DMS79 (cell line): ENCODE measurements at places on chromosomes 11 and 22.

DNA sequence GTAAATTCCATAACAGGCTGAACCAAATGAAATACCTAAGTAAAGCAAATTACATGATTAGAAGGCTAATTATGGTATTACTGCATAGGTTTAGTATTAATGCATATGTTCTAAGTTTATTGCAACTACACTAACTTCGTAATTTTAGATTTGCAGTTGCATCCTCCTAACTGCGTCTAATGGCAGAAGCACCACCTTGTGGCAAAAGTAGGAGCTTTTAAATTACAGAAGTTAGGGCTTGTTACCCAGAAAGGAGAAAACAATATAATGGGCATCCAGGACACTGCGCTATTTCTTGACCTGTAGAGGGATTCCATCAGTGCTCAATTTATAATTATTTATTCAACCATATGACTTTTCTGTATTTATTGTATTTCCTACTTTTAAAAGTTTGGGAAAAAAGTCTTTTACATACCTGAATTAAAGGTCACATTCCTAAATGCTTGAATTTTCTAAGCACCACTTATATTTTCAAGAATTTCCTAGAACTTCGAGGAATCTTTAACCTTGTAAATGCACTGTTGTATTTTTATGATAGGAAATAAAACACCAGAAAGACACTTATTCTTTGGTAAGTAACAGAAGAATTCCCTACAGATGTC is 16.3 kb upstream of the GPR83 start:
- DNase-seq = no peak

DNA sequence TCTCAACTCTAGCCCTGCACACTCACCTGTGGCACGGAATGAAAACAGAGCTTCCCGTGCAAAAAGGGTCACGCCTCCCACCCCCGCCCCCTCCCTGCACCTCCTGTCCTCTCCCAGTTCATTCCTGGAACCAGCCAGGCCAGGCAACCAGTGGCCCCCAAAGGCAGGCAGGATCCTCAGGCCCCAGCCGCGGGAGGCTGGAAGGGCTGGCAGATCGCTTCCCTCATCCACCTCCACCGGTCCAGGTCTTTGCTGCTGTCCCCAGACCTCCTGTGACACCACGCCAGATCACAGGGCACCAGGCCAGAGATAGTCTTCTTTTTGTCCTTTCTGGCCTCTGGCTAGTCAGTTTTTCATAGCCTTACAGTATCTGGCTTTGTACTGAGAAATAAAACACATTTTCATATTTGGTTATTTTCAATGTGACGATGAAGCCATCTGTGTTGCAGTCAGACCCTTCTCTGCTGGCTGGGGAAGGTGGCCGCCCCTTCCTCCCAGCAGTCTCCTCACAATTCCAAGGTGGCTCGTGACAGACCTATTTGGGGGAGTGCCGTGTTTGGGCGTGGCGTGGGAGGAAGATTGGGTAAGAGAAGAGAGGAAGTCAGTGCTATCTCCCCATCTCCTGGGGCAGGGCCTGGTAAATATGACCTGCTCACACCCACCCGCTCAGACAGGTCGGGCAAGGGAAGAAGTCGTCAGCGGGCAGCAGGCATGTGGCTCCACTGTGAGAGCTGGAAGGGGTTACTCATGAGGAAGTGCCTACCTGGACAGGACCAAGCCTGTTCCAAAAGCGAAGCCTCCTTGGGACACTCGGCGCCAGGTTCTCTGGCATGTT is 9.1 kb downstream of the SSH3 start:
- no peak for DNase-seq

DNA sequence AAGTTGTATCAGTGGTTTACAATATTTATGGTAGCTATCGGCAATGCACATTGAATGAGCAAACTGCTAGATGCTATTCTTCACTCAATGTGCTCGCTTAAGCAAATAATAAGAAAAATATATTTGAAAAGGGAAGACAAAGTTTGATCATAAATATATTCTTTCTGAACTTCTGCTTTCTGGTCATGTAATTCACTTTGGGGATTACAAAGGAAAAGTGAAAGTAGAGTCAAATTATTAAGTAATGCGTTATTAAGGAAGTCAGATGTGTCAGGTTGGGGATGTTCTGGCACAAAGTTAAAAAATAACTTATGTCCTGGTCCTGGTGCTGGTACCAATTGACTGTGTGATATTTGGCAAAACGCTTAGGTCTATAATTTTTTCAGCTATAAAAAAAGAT is 98.0 kb upstream of the TRIM77 start:
- DNase-seq = no peak

DNA sequence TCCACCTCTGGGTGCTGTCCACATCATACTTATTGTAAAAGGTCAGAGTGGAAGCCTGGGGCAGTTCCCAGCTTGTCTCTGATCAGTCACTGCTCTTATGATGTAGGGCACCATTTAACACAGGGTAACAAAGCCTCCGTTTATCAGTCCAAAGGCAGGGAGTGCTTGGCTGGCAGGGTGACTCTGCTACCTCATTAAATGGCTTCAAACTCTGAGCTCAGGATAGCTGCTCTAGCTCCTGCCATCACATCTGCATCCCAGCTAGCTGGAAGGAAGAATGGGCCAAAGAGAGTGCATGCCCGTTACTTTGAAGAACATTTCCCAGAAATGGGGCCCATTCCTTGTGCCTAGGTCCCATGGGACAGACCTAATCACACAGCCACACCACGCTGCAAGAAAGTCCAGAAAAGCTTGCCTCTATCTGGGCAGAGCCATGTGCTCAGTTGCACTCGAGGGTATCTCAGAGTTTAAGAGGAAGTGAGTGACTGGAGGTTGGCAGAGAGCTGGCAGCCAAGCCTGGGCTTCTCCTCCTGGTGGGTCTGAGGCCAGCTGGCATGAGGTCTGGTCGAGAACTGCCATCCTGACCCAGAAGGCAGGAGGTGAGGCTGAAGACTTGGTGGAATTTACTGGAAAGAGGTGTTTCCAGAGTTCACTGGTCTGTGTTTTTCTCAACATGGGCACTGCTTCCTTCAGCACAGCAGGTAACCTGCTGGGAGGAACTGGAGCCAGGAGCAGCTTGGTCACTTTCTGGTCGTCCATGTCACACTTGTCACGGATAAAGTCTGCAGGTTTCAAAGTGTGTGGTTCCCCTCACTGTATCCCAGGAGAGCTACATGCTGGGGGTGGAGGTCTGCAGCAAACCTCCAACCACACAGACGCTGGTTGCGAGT is 935.7 kb downstream of the BRD1 start:
- DNase-seq = no peak

GRCh38 chr11:44315947-44316658 is 6.2 kb upstream of the ALX4 start:
- no peak for DNase-seq

- DNase-seq = no peak
Measured at GRCh38 chr11:57560146-57560545, 7.3 kb downstream of the UBE2L6 start.

- no peak for DNase-seq
Measured at GRCh38 chr11:69058511-69059270, 10.0 kb downstream of the TPCN2 start.

DNA sequence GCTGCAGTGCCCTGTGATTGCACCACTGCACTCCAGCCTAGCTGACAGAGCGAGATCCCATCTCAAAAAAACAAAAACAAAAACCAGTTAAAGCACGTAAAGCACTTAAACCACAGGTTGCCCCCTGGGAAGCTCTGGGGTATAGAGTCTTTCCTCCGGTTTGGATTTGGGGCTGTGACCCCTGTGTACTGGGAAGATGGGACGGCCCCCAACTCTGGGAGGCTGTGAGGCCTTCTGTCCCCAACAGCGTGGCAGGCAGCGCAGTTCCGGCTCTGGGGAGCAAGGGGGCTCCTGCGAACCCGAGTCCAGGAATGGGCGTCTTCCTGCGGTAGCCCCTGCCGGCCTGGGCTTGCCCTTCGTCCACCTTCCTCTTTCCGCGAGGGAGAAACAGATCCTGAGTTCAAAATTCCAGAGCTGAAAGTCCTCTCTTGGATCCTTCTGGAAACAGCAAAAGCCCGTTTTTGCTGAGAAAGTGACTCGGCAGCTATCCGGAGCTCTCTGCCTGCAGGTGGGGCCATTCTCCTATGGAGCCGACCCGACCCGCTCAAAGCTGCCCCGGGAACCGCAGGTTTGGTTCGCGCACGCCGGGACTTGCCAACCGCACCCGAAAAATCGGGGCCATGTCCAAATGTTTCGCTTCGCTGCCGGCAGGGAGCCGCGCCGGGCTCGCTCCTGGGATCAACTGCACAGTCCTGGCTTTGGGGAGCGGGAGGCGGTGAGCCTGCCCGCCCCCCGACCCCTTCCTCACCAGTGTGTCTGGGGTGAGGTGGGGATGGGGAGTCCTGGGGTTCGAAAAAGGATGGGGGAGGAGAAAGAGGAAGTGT is 36.3 kb upstream of the POLA2 start:
- no peak for DNase-seq

DNA sequence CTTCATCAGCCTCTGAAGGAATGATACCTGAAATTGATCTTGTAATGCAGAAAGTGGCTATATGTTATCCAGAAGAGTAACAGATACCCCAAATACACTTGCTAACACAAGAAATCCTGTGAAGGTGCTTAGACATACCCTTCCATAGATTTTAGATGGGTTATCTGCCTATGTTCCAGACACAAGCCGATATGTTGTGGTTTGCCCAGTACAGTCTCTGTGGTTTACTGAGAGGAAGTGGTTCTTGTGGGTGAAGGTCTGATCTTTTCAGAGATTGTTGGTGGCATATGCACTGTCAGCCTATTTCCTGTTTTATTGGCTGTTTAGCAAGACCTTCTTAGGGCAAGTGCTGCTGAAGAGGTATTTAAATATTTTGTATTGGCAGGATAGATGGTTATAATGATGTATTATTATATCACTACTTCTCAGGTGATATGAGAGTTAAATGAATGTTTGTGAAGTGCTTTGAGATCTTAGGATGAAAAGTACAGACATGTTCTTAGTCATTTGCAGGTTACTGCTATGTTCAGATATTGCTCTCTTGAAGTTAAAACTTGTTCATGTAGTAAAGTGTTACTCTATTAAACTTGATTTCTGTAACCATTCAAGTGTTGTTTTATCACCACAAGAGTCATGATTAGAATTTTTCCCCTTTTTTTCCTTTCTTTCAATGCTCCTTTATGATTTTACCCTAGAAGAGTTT is 8.2 kb downstream of the ARHGEF12 start:
- peak; percentile 39 for DNase-seq

GRCh38 chr22:17540481-17540880 is 22.8 kb upstream of the SLC25A18 start:
- DNase-seq = no peak

DNA sequence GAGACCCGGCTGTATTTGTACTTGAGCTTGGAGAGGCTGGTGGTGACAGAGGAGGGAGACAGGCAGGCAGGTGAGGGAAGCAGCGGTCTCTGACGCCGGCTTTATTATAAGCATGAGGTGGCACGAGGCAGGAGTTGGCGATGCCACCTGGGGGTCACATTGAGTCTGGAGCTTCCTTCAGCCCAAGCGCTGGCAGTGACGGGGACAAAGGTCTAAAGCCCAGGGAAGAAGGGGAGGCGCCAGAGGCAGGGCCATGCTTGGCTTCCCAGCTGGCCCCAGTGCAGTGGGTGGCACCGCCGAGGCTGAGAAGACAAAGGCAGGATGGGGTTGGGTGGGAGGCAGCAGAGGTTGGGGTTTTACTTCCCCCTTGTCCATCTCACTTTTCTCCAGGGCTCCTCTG is 4.5 kb downstream of the FXYD2 start:
- DNase-seq = peak; percentile 88

DNA sequence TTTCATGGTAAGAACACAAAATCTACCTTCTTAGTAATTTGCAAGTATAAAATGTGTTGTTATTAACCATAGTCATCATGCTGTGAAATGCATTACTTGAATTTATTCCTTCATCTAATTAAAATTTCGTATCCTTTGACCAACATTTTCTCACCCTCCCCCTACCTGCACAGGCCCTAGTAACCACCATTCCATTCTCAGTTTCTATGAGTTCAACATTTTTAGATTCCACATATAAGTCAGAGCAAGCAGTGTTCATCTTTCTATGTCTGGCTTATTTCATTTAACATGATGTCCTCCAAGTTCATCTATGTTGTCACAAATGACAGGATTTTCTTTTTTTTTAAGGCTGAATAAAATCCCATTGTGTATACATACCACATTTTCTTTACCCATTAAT is 43.5 kb upstream of the CCDC179 start:
- no peak for DNase-seq

DNA sequence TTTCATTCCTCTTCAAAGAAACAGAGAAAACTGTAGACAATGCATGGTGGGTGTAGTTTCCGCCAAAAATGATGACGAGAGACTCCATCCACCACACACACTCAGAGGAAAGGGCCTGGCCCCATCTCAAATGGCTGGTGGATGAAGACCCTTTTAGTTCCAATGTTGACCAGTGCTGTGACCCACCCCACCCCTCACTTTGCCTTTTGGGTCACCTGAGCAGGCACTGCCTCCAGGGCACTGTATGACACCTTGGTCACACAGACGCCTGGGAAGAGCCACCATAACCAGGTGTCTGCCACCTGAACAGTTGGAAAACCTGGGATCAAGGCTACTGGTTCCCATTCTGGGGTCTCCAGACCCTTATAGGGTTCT is 121.3 kb downstream of the MPPED1 start:
- DNase-seq = no peak

DNA sequence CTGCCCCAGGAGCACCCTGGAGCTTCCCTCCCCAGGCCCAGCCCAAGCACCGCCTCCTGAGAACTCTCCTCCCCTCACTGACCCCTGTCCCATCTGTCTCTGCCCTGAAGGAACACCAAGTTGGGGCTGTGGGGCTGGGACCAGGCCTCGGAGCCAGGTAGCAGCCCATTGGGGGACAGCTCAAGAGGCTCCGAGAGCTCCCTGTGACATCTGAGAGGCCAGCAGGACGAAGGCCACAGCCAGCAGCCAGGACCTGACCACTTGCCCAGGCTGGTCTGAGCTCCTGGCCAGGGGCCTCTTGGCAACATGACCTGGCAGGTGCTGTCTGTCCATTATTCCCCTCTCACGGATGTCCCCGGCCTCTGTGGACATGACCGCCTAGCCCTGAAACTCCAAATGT is 33.7 kb downstream of the IGF2 start:
- DNase-seq = no peak

DNA sequence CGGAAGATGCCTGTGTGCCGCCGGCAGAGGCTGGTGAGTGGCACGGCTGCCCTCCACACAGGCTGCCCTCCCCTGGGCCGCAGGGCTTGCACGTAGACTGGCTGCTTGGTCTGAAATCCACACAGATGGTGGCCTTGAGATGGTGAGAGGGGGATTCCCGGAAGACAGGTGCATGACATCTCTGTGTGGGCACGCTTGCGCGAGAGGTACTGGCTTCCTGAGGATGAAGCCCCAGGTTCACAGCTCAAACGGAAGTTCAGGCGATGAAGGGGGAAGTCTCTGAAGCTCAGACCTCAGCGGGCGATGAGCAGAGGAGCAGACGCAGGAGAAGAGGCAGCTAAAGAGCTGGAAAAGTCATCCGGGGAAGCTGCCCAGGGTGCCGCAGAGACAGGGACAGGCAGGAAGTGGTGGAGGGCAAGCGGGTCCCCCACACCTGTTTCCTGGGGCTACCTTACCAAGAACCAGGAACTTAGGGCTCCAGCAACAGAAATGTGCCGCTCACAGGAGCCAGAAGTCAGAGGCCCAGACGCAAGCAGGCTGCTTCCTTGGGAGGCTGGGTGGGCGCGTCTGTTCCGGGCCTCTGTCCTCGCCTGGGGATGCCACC is 7.2 kb downstream of the CRELD2 start:
- DNase-seq = no peak

GRCh38 chr22:20219667-20220628 is 48.2 kb downstream of the RTN4R start:
- DNase-seq = no peak
